ENCODE measurements at places on chromosomes 12 and 14.

- DNase-seq = no peak
Observed at GRCh38 chr14:90547968-90548367, 151.1 kb downstream of the CALM1 start.

- no peak for DNase-seq
Observed at GRCh38 chr12:16622338-16622737, 16.4 kb upstream of the LMO3 start.

DNA sequence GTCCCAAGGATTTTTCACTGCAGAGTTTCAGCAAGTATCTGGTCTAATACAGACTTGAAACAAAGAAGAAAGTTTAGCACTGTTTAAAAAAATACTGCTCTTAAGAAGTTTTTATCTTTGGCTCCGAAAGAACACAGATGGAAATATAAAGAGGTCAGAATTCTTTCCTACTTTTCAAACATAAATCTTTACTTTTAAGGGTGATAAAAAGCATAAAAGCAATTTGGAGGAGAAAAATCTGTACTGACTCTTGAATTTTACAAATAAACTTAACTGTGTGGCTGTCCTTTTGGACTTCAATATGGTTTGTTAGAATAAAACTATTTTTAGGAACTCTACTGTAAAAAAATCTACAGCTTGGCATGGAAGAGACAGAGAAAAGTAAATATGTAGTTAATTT is 27.6 kb upstream of the ISM2 start:
- DNase-seq = no peak

DNA sequence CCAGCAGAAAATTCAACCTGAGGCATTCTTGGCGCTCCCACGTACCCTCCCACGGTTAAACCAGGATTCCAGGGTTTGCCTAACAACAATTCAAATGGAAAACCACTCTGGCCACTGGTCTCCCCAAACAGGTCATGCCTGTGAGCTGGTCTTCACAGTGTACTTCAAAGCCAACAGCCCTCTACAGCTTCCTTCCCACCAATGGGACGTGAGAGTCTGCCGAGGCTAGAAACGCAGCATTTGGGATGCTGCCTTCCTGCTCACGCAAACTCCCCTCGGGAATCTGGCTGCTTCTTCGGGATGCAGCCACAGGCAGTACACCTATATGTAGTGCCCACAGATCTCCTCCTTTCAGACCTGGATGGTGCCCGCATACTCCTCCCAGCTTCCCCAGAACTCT is 149.1 kb downstream of the KLHL28 start:
- DNase-seq = no peak

DNA sequence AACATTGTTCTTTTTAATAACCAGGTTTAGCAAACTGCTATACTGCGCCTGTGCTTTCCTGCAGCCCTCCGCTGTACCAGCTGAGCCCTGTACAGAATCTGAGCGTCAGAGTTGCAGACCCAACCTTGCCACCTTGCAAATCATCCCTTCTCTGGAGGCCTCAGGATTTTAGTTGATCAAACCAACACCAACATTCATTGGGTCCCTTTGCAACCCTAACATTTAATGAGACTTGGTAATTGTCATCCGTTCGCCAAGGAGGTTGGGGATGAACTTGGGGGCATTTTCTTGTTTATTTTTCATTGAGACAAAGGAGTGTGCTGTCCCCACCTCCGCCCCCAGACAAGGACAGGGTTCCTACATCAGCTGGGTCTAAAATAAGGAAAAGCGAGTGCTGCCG is 2.6 kb upstream of the GSC start:
- DNase-seq = no peak

DNA sequence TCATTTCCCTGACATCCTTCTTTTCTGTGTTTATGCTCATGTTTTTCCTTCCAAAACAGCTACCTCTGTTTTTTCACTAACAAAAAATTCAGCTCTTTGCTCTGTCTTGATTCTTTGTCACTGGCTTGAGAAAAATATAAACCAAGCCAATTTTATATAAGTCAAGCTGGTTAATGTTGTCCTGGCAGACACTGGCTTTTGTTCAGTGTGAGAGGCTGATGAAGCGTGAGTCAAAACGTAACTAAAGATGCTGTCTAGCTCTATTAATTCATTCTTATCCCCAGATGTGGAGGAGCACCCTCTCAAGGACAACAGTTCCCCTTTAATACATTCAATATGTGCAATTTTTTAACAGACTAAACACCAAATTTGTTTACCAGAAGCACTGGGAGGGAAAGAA is 15.8 kb downstream of the TSPAN8 start:
- DNase-seq = no peak

DNA sequence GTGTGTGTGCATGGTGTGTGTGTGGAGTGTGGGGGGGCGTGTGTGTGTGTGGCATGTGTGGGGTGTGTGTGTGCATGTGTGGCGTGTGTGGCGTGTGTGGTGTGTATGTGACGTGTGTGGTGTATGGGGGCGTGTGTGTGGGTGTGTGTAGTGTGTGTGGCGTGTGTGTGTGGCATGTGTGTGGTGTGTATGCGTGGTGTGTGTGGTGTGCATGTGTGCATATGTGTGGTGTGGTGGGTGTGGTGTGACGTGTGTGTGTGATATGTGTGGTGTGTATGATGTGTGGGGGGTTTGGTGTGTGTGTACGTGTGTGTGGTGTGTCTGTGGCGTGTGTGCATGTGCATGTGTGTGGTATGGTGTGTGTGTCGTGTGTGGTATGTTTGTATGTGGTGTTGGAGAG is 24.1 kb upstream of the CMKLR1 start:
- no peak for DNase-seq

GRCh38 chr12:1507308-1507707 is 87.1 kb downstream of the FBXL14 start:
- no peak for DNase-seq

GRCh38 chr12:57452181-57452936 is 2.7 kb upstream of the INHBE start:
- DNase-seq = no peak

DNA sequence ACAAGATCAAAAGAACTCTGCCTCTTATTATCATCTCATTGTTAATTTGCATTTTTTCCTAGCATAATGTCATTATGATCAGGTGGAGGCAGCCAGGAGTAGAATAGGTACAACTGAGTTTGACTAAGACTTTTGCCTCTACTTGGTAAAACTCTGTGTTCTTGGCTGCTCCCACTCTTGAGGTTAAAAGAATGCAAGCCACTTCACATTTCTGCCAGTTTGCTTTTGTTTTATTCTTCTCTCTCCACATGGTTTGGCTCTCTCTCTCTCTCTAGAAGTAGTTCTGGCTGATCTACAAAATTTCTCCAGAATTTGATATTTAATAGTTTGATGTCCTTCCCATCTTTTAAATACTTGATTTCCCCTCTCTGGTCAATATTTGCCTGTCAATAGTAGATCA is 170.7 kb upstream of the E2F7 start:
- no peak for DNase-seq

Data from stimulated activated CD4-positive, alpha-beta T cell treated with anti-CD3 and anti-CD28 coated beads, TNF-alpha, amount 100 ng/mL, for 1 hour (primary cell).